ENCODE measurements at places on chromosomes 12 and 14. TPM values are rescaled to one million over a fixed set of nuclear protein-coding genes. Genes with fewer than 3 reads are reported as not detected.

KRT3 gene
- not detected for polyA plus RNA-seq

GRIP1 gene
- 2.3 TPM for polyA plus RNA-seq

DNA sequence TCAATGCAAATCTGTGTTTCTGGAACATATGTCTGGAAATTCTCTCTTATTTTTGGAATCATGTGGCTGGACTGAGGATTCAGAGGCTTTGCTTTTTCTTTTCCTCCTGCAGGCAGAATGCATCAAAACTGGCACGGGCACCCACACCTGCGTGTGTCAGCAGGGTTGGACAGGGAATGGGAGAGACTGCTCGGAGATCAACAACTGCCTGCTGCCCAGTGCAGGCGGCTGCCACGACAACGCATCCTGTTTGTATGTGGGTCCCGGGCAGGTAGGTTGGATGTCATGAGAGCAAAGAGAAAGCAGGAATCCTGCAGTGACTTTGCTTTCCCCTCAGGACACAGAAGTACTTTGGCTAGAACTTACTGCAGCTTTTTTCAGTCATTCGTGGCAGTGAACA is 90.3 kb downstream of the STAB2 start:
- no peak for DNase-seq

RAD9B gene
- polyA plus RNA-seq = 0.25 TPM

GRCh38 chr12:48183876-48184548 is 568 bp downstream of the CCDC184 start:
- DNase-seq = no peak

FSCB gene
- polyA plus RNA-seq = not detected

DNA sequence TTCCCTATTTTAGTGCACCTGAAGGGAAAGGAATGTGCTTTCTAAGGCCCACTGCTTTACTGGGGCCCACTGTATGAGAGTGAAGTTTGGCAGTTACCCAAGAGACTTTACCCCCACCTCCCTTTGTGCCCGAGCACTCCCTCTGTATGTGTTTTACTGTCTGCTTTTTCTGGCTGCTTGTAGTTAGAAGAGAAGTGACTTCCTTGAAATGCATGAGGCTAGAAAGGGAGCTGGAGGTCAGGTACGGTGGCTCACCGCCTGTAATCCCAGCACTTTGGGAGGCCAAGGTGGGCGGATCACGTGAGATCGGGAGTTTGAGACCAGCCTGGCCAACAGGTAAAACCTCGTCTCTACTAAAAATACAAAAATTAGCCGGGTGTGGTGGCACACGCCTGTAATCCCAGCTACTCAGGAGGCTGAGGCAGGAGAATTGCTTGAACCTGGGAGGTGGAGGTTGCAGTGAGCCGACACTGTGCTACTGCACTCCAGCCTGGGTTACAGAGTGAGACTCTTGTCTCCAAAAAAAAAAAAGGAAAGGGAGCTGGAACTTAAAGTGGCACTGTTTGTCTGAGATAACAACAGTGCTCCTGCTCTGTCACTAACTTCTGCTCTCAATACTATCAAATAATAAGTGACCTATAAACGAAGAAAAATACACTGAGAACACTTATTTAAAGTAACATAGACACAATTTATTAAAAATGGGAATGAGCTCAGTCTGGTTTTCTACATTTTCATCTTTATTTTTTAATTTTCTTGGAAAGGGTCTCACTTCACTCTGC is 5.8 kb downstream of the TRIP11 start:
- DNase-seq = no peak

DNA sequence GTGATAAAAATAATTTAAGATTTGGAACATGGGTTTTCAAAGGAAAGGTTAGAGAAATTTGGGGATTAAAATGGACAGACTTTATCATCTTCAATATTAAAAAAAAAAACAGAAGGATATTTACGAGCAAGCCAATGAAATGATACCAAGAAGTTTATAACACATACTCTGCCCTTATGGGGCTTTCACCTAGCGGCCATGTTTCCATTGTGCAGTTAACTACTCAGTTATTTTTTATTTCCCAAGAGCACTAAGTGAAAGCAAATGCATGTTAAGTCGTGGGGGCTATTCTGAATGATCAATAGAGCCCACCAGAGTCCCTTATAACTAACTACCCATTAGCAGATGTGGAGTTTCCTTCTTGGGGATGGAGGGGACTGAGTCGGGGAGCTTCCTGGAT is 53.9 kb downstream of the ETV6 start:
- no peak for DNase-seq

- DNase-seq = no peak
Measured at GRCh38 chr12:51216642-51217041, 1.2 kb downstream of the POU6F1 start.

BATF gene
- not detected for polyA plus RNA-seq

GRCh38 chr12:5013266-5013730 is 30.4 kb upstream of the KCNA5 start:
- DNase-seq = no peak

DNA sequence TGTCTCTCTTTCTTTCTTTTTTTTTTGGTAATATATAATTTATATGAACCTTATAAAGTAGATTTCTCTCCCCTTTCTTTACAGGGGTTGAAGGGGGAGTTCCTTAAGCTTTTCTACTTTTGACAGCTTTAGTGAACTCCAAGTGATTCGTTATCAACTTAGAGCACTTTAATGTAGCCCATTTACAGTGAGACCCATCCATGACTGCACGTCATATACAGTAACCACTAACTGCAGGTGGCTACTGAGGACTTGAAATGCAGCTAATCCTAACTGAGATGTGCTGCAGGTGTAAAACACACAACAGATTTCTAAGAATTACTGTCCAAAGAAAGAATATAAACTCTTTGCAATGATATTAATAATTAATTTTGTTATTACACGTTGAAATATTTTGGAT is 582 bp downstream of the LRRIQ1 start:
- no peak for DNase-seq

DNA sequence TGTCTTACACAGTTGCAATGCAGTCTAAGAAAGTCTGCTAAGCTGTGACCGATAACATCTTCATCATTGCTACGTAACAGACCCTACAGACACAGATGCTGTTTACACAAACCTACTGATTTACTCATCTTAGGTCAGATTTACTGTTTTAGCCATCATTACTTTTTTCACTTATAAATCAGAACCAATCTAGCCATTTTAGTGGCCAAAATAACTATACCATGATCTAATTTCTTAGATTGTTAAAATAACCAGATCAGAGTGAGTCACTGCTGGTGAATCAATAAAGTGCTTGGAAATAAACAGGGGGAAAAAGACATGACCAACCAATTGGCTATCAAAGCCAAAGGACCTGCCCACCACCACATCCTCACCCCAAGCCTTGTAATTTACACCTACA is 57.0 kb upstream of the FOXN3 start:
- DNase-seq = no peak

GRCh38 chr12:57165741-57166140 is 18.3 kb upstream of the LRP1-AS start:
- DNase-seq = peak; percentile 96

GRCh38 chr12:96117460-96117859 is 76.7 kb upstream of the ELK3 start:
- DNase-seq = no peak

- DNase-seq = no peak
Measured at GRCh38 chr12:124078800-124079199, 105.8 kb downstream of the ZNF664 start.

DNA sequence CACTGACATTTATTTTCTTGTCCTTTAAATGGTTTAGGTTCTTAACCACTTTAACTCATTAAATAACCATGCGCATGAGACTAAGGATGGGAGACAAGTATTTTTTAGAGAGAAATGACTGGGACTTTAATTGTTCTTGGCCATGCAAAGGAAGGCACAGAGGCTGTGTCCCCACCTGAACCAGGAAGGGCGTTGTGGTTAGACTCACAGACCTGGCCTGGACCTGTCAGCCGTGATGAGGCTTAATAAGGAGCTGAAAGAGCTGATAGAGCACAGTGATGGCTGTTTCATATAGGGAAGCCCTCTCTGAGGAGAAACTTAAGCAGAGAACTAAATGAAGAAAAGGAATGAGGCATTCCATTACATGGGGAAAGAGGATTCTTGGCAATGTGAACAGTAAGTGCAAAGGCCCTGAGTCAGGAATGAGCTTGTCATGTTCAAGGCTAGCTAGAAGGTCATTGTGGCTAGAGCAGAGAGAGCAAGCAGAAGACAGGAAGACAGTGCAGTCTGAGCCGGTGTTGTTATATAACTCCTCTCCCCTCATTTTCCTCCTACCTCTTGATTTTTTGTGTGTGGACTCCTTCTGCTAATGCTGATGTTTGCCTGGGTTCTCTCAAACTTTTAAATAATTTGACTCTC is 74.4 kb upstream of the ANO4 start:
- DNase-seq = no peak

SLIRP gene
- polyA plus RNA-seq = 492 TPM

GRCh38 chr12:127819056-127819455 is 447.9 kb upstream of the TMEM132C start:
- DNase-seq = no peak

CLMN gene
- 2.9 TPM for polyA plus RNA-seq

- DNase-seq = peak; percentile 43
Measured at GRCh38 chr14:50396631-50397389, at the start of gene CDKL1. Gene CDKL1, minus strand, starts transcription at chr14:50396881. Its CDS starts 1,013 bp downstream, at chr14:50395868.

GRCh38 chr12:116884871-116885270 is 3.6 kb upstream of the HRK start:
- DNase-seq = no peak

- no peak for DNase-seq
Measured at GRCh38 chr12:51389302-51389999, 1.8 kb downstream of the GALNT6 start.

DNA sequence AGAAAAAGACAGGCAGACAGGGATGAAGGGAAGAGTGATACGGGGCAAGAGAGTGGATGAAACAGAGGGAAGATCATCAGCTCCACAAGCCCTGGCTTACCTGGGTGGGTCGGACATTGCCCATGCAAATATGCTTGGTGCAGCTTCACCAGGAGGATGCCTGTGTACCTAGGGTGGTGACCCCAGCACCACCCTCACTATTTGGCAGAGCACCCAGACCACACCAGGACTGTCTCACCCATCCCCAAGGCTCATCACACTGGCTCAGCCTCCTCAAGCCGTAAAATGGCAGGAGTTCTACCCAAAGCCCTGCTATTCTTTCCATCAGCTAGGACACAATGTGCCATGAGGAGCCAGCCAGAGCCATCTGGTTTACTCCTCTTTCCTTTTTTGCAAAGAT is 3.0 kb downstream of the GALNT8 start:
- DNase-seq = no peak

DNA sequence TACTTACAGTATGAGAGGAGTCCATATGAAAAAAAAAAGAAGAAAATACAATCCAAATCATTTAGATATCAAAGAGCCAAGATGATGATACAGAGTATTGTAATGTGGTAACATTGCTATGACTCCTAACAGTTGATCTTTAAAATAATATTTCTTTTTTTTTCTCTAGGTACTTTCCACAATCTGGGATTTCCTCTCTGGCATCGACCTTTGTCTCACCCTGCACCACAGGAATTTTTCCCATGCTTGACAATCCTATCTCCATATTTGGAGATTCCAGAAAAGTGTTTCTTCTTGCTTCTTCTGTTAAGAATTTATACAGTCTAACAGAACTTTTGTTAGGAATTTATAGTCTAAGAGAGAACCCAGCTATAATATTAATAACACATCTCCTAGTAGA is 184.4 kb downstream of the ITPR2 start:
- DNase-seq = peak; percentile 8

DNA sequence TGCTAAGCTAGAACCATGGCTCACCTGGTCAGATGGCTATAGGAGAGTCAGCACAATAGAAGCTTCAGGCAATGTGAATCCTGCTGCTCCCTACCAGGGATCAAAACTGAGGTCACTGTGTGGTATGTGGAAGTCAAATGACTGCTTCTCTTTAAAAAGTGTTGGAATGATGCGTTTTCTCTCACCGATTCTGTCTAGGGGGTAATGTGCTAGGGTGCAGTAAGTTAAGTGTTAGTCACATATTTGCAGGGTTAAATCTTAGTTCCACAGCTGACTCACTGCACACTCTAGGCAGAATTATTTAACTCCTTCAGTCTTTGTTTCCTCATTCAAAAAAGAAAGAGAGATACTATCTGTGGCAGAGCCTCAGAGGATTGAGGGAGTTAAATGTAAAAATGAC is 696.6 kb downstream of the DIO2 start:
- no peak for DNase-seq

GRCh38 chr12:16350682-16351081 is 3.2 kb downstream of the MGST1 start:
- peak; percentile 37 for DNase-seq

DNA sequence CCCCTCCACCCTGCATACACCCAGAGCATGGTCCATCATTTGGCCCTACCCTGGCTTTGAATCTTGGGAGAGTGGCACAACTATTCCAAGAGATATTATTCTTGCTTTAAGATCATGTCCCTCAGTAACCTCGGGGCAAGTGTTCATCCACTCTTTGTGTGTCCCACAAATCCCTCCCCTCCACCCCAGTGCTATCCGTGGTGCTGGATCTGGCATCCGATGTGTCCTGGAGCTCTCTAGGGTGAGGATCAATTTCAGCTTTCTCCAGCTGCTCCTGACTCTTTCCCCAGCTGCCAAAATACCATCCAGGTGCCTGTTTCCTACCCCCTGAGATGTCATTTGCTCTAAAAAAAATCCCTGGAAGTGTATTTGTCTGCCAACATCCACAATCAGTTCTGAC is 64.8 kb upstream of the CMKLR1 start:
- no peak for DNase-seq

GRCh38 chr14:103904493-103905107 is 23.7 kb upstream of the TDRD9 start:
- no peak for DNase-seq

CCDC177 gene
- not detected for polyA plus RNA-seq

BDKRB1 gene
- polyA plus RNA-seq = 2.8 TPM

- DNase-seq = no peak
Measured at GRCh38 chr12:128637642-128638606, 185.8 kb downstream of the SLC15A4 start.

CELA1 gene
- polyA plus RNA-seq = not detected

DNA sequence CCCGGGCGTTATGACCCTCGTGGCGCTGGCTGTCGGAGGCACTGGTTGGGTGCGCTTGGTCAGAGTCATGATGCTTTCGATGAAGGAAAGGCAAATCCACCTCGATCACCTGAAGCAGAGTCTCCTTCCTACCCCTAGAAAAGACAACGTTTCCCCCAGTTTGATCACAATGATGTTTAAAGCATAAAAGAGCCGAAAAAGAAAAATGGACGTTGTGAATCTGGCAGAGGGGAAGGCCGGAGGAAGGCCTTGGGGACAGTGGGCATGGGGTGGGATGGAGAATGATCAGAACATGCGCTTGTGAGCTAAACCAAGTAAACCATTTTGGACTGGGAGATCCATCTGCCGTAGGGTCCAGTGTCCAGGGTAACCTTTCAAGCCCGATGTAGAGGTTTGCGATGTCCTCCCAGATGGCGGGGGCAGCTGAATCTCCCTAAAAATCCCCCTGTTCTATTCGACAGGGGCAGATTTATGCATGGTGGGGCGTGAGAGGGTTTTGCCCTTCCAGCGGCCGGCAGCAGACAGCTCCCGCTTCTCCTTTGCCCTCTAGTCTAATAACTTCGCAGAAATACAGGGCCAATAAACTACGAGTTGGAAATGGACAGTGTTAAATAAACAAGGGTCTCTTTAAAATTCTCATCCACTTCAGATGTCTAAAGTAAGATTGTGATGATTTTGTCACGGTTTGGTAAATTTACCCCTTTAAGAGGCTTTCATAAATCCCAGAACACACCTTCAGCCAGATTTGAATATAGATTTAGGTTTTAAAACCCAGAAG is 2.3 kb upstream of the OTX2 start:
- DNase-seq = no peak

Measured in A549 (cell line).